ENCODE measurements at places on chromosomes 7 and 10.

DNA sequence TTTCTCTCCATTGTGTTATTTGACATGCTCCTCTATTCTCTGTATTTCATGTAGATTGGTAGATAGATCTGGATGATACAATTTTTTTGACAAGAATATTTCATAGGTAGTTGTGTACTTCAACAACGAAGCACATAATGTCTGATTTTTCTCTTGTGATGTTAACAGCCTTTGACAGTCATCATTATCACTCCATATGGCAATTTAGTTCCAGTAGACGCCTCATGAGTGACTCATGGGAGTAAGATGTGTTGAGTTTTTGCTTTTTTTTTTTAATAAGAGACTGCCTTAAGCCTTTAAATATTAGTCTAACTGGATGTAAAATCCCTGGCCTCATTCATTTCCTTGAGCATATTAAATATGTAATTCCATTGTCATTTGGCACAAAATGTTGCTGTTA is 123.5 kb upstream of the ZNF32 start:
- DNase-seq, result peak; percentile 5

DNA sequence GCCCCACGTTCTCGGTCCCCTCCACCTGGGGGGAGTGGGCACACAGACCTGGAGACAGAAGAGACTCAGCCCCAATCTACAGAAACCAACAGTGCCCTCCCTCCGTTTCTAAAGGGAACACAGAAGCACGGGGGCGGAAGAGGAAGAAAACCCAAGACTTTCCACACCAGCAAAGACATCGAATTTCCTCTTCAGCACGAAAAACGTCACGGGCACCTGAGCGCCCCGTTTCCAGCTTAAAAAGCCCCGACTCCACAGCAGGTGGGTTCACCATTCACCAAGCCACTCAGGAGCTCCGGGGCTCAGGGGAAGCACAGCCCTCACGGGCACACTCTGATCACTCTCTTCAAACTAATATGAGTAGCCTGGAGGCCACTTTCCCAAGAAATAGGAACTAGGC is 19.6 kb downstream of the NUDT1 start:
- DNase-seq, result no peak

DNA sequence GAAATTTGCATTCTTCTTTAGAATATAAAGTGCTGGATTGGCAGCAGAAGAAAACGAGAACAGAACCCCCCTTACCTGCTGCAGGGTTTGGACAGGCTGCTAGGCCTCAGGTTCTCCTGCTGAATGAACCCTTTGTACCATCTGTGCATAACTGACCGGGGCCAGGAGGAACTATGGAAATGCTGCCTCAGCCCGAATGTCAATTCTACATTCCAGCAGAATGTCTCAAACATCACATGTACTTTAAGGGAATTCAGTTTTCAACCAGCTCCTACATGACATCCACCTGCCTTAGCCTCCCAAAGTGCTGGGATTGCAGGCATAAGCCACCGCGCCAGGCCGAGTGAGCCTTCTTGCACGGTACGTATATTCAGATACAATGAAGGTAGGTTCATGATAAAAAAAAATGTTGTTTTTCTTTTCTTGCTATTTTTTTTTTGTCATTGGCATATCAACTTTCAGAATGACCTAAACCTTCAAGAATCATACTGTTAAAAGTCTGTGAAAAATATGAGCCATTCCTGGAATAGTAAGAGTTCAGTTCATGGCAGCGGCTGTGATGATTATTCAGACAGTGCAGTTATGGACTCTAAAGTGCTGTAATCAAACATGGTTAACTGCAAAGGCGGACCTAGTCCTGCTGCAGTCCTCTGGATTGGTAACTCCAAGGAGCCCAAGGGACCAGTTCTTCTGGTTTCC is 84.4 kb upstream of the TNS3 start:
- peak; percentile 43 for DNase-seq

DNA sequence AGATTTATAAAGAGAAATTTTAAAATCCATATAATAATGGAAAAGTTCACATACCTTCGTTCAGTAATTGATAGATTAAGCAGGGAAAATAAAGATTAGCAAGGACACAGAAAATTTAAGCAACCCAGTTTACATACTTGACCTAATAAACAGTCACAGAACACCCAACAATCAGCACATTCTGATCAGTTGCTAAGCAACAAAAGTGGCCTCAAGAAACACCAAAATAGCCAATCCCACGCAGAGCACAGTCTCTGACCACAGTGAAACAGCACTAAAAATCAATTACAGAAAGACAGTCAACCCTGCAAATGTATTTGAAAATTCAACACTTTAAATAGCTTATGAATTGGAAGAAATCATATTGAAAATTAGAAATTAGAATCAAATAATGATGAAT is 39.3 kb upstream of the DRGX start:
- DNase-seq, result no peak

- no peak for DNase-seq
These were observed 89.1 kb downstream of the NT5C2 start for GRCh38 chr10:103103989-103104388.

GRCh38 chr10:7046615-7047014 is 364.2 kb downstream of the SFMBT2 start:
- DNase-seq, result no peak

GRCh38 chr10:25177093-25177753 is 2.4 kb downstream of the GPR158 start:
- no peak for DNase-seq

- DNase-seq, result no peak
These were observed 35.0 kb upstream of the ZNF32 start for GRCh38 chr10:43683451-43684291.

- no peak for DNase-seq
These were observed 568.0 kb downstream of the ZWINT start for GRCh38 chr10:55793024-55793423.

DNA sequence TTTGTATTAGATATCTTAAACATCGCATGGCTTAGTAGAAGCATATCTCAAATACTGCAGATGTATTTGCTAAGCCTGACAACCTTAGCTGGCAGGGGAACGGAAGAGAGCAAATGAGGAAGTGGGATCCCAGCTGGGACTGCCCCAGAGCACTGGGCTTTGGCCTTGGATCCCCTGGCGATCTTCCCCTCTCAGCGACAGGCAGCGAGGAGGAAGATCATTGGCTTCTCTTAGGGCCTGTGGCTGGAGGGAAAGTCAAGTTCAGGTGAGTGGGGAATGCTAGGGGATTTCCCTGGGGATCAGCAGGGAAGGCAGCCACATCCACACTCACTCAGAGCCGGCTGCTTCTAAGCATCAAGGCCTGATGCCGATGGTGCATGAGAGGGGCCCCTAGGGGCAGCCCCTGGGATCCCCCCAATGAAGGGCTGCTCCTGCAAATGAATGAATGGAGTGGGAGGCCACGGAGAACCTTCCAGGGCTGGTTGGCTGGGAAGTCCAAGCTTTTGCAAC is 42.0 kb downstream of the LYZL2 start:
- no peak for DNase-seq

DNA sequence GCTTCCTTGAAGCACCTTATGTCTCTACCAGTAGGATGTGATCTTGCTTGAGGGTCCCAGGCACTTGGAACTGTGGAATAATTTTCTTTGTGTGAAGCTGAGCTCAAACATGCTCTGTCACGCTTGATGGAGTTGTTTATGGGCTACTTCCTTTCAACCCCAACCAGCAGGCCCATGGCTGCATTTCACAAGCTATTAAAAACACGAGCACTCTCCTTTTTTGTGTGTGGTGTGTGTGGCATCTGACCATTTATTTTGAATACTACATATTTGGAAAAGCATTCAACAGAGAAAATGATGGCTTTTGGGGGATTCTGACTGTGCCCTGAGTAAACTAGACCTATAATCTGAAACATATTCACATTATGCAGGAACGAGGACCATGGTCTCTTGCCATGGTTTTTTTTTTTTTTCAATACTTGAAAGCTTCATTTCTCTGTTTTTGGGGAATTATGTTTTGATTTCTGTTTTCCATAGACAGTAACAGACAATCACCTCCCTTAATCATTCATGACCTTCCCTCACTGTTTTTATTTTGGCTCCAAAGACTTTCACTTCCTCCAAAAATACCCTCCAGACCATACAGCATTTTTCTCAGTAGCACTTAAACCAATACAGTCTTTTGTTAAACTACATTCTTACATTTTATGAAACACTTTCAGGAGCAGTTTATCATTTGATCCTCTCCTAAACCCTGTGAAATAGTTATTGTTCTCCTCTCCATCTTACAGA is 233.6 kb upstream of the BMPER start:
- peak; percentile 29 for DNase-seq

DNA sequence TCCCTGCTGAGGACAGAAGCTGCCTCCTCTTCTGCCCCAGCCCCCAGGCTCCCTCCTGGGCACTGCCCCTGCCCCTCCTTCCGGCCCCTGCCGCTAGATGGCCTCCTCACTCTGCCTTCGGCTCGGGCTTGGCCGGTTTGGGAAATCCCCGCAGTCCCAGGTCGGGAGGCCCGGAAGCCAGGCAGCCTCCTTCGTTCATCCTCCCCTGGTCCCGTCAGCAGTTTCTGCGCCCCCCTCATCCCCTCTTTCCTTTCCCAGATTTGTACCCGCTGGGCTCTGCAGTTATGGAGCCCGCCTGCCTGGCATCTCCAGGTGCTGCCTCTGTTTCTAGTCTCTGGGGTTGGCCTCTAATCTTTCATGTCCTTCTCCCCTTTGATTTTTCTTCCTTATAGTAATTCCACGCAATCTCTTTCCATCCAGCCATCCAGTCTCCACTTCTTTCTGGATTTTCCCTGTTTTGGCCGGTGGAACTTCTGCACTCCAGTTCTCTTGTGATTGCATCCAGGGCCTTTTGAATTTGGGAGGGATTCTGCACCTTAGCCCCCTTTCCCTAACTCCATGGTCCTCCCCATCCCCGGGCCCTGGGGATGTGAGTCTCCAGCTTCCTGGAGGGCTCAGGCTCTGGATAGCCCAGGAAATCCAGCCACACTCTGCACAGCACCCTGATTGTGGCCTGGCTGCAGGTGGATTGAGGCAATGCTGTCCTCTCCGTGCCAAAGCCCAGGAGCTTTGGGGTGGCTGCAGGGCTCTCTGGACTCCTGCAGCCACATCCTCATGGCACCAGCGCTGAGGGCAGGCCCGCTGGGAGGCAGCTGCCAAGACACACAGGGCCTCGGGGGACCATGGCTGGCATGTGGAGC is 3.3 kb upstream of the SHH start:
- peak; percentile 18 for DNase-seq

DNA sequence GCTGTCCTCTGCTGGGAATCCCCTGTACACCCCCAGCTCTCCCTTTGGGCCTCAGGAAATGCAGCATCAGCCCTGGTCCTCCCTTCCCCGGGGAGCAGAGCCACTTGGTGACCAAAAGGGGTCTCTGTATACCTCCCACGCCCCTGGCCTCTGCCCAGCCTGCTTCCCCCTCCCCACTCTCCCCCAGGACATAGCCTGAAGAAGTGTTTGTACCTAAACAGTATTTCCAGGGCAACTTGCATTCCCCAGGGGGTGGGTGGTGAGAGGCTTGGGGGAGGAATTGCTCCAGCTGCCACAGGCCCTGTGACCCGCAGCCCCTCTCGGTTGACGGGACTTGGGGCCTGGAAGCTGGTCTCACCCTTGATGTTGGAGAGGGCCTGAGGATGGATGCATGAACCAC is 39.3 kb downstream of the TMEM270 start:
- DNase-seq, result peak; percentile 63

DNA sequence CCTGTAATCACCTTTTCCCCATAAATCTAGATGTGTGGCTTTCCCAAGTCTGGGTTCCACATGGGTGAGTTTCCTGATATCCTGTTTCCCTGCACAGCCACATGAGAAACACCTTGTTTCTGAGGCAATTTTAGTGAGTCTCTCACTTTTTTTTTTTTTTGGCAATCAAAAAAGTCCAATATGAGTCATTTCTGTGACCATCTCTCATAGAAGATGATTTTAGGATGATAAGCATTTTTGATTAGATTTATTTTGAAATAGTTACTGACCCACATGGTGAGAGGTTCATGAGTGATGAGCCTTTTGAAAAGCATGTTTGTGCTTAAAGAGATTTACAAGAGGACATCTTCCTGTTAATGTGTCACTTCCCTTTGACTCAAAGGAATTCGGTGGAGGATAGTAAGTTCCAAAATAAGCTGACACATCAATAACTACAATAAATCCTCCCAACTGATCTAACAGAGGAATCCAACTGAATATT is 464.0 kb downstream of the INHBA start:
- peak; percentile 32 for DNase-seq

DNA sequence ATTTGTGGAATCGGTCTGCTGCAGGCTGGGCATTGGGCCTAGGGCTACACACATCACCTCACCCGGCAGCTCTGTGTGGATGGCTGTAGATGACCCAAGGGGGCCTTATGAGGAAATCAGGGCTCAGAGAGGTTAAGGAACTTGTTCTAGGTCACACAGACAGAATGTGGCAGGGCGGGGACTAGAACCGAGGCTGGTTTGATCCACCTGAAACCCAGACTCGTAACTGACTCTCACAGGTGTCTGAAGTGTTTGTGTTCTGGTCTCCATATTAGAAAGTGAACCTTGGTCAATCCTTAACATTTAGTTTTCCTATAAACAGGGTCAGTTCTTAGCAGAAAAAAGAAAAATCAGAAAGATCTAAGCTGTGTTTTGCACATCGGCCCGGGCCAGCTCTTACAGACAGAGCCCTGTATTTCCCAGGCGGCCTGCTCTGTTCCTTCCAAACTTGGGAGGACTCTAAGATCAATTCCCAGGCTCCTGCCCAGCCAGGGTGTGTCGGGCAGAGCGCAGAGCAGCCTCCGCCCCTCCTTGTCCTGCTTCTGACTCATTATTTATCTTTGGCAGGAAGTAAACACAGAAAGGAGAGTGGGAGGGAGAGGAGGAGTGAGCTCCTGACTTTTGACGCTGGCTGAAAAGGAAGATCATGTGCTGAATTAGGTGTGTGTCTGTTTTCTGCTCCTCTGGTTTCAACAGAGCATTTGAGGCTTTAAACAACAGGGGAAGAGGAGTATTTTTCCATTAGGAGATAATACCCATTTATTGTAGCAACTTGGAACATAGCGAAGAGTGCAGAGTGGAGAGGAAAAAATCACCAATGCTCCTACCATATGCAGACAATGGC is 74.1 kb downstream of the TACC2 start:
- DNase-seq, result peak; percentile 79

DNA sequence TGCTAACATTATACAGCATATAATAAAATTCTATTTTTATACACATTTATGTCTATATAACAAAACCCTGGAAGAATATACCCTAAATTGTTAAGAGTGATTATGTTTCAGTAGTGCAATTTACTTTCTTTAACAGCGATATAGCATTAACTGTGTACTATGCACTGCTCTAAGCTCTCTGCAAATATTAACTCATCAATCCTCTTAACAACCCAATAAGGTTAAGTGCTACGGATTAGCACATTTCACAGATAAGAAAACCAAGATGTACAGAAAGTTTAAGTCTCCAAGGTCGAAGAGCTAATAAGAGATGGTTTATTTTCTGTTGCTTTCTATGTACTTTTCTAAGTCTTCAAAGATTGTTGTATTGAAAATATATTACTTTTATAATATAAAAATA is 95.8 kb downstream of the SEMA3C start:
- no peak for DNase-seq

- no peak for DNase-seq
These were observed 208.8 kb downstream of the TCERG1L start for GRCh38 chr10:131102676-131103075.

Measured in AG10803 (cell line).